ENCODE measurements at places on chromosomes 3 and 15.
A peak's percentile ranks its signal among the peaks of the same experiment; 100 is the strongest.

DNA sequence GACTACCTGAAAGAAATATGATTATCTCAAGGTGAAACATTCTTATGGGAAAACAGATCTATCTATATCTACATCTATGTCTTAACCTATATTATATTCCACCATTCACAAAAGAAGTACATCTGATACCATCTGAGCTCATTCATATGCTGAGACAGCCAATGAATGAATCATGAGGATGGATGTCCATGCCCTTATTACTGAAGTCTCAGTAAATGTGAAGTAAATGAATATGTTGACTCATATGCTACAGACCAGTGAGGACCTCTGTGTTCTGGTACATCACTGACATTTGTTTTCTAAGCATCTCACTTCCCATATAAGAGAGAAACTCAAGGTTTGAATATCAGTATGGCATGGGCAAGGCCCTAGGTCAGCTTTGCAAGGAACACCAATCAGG lies 311.2 kb upstream of the TMC3 start:
- DNase-seq, result no peak

GRCh38 chr3:184222521-184222920 lies 6.9 kb upstream of the VWA5B2 start:
- DNase-seq, result no peak

DNA sequence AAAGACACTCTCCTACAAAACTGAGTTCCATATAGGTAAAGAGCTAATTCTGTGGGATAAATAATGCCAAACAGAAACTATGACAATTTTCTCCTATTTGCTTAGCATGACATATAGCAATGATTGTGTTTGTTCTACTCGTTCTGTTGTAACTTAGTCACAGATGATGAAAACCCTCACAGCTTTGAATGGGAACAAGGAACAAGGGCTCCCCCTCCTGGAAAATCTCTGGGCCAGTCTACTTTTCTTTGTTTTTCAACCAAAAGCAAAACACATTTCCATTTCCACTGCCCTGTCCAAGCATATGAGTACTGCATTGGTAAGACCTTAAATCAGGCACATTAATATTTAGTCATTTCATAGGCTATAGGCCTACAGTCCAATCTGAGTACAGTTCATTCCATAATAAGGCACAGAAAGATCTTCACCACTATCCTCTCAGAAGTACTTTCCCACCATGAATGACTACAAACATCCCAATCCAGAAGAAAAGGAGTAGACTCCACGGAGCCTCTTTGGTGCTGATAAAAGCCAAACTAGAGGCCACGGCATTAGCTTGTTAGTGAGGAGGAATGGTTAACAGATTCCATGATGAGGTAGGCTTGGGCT lies 67.1 kb downstream of the ATP8B4 start:
- peak; percentile 82 for DNase-seq

DNA sequence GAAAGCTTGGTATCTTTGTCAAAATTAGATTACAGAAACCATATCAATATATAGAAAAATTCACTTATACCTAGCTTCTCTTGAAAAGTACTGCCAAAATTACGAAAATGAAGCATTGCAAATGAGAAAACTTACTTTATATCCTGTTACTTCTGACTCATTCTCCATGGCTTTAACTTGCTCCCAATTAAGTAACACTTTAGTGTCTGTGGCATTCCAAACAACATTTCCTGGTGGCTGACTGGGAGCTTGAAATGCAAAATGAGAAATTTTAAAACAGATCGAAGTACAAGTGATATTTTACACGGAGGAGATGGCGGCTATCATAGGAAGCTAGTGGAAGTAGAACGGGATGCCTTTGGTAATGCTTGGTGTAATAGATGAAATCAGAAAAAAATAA lies 347.3 kb downstream of the CNTN3 start:
- DNase-seq, result peak; percentile 46

- no peak for DNase-seq
These were observed 212.1 kb downstream of the ADAMTS17 start for GRCh38 chr15:100129677-100130076.

- DNase-seq, result no peak
These were observed 9.4 kb downstream of the ESYT3 start for GRCh38 chr3:138443521-138444503.

DNA sequence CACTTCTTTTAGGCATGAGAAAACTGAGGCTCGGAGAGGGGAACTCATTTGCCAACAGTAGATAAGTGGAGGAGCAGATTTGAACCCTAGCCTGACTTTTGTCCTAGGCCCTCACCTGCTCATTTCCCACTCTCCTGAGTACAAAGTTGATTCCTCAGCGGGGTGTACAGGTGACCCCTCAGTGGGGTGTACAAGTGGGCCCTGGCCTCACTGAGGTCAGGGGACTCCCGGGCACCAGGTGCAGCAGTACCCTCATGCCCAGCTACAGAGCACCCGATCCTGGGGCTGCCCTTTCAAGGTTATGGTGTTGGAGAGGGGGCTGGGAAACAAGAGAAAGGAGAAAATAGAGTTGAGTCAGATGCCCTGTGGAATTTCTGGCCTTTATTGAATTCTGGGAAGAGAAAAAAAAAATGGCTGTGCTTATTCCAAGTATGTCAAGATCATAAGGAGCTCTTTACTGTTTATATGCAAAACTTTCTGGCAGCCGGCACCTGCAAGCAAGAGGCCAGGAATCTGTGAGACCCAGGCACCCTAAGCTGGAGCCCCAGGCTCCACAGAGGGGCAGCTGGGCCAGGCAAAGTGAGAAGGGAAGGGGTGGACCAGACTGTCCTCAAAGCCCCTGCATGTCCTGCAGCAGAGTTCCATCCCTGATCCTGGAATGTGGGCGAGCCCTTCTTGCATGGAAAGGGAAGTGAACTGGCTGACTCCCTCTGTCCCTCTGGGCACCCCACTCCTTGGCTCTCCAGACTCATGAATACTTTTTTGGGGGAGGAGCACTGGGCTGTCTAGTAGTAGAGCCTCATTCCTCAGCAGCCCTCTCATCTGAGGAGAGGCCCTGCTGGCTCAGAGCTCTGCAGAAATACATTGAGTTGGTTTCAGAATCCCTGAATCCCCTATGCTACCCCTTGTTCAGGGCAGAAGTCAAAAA lies 43.1 kb downstream of the AMOTL2 start:
- peak; percentile 95 for DNase-seq

GRCh38 chr3:187044867-187045552 lies 94.3 kb downstream of the RPL39L start:
- DNase-seq, result peak; percentile 13

- peak; percentile 19 for DNase-seq
These were observed 112.6 kb upstream of the RNF7 start for GRCh38 chr3:141625506-141625905.

DNA sequence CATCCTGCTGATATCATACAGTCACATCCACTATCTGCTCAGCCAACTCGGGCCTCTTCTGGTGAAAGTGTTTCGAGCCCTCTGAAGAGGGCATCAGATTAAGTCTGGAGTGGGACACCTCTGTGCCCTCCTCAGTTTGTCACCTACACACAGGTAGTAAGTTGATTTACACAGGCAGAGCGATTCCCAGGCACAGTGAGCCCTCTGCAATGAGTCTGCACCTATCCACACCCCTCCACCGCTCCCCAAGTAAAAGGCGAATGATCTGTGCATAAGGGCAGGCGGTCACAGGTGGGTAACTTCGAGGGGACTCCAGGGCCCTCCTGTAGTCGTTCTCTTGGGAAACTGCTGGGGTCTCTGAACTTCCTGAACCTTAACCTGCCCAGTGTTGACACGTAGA lies 152.0 kb downstream of the ATP10A start:
- no peak for DNase-seq

DNA sequence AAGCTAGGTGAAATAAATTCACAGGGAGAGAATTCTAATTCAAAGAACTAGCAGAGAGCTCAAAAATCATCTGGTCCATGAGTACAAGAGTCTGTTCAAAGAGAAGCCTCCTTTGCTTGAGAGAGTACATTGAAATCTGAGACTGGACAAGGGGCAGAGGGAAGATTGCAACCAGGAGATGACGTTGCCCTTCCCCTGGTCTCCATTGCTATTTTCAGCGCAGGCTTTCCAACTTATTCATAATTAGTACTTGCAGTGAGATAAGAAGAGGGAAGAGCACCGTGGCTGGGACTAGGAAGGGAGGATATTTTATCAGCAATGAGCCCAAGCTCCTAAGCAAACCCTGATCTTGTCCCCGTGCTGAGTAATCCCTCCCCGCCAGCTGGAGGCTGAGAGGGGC lies 251.8 kb upstream of the RORA start:
- no peak for DNase-seq

DNA sequence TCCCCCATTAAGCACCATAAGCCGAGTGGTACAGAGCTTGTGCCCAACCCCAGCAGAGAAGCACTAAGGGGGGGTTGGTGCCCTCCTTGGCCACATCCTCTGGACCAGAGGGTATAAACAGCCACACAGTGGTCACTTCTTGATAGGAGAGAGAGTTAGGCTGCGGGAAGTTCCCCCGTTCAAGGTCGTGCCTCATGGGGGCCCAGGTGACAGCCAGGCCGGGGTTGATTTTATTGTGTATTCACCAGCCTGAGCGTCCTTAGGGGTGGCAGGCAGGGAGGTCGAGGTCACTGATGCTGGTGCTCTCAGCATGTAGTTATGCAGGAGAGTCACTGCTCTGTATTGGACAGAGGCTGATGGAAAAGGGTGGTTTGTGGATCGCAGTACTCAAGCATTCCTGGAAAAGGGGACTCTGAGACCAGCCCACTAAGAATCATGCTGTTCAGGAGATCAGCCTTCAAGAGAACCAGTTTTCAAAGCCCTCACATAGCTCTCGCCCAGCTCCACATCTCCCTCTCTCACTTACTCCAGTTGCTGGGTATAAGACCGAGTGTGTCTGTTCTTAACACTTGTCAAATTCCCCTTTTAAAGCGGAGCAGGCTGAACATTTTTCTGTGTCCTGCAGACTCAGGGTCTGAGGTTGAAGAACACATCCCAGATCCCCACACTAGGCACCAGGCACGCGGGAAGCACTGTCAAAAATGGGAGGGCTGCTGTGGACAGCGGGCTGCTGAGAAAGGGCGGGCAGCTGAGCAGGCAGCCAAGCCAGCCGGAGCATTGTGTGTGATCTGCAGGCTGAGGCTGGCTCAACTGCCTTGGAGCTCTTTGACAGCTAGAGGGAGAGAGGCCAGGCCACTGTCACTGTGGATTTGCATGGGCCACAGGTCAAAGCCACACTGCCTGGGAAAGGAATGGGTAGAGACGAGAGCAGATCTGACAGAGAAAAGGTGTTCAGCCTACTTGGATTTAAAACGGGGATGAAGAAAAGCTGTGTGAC lies 279.3 kb upstream of the LRRFIP2 start:
- DNase-seq, result no peak

DNA sequence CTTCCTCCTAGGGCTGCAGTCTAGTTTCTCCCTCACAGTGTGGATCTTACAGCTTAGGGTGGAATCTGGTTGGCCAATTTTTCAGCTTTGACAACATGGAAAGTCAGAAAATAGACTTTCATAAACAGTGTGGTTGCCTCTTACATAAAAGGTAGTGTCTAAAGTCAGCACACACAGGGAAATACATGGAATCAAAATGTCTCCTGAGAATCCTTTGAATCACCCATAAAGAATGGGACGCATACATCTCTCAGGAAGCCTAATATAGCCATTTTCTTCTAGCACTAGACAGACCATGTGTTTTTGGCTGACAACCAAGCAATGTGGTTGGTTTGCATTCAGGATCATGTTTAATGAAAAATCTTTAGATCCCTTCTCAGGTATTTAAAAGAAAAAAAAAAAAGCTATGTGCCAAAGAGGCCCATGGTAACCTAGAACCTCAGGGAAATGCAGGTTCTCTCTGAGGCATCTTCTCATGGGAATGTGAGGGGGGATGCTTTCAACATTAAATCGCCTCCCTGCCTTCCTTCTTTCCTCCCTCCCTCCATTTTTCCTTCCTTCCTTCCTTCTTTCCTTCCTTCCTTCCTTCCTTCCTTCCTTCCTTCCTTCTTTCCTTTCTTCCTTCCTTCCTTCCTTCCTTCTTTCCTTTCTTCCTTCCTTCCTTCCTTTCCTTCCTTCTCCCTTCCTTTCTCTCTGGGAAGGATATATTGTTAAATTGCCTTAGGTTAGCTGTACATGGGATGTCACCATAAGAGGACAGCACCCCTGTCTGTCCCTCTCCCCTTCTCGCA lies 34.3 kb upstream of the ZBTB38 start:
- DNase-seq, result peak; percentile 96

DNA sequence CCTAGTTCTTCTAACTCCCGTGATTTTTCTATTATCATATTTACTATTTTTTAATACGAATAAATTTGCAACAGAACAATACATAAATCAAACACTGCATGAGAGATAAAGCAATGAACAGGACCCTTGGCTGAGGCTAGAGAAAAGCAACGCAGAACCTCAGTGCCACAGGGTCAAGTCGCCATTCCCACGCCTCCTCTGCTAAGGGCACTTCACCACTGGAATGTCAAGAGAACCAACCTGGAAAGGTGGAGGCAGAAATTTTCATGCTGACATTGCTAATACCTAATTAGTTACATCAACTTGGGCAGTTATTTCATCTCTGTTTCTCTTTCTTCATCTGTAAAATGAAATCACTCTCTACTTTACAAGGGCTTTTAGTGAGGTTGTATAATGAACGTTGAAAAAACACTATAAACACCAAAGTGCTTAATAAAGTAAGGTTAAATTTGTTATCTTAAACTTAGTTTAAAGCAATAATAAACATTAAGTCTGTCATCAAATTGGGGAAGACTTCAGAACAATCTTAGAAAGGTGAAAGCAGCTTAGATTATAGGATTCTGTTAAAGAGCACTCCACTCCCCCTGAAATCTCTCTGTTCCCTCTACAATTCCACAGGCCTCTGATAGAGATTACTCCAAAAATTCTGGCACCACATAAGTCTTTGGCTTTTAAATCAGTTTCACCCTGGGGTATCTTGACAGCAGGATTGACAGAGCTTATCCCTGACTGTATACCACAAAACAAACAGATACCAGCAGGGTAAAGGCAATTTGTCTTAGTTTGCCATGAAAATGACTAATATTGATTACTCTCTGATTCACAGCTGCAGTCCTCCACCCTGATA lies 41.9 kb downstream of the PLCH1 start:
- no peak for DNase-seq

DNA sequence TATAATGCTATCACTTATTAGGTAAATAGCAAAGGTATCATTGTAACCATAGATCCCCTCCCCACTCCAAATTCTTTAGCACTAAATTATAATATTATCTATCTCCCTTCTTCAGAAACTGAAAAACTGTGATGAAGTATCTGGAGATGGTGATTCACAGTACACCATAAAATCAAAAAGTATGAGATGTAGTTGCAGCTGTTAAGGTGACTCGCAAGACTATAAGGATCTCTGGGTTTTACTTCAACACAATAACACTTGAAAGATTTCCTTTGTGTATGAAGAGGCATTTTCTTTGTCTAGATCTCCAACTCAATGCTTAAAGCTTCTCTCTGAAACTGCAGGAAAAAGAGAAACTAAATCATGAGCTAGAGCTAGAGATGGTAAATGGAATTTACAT lies 46.9 kb downstream of the IFT57 start:
- no peak for DNase-seq

DNA sequence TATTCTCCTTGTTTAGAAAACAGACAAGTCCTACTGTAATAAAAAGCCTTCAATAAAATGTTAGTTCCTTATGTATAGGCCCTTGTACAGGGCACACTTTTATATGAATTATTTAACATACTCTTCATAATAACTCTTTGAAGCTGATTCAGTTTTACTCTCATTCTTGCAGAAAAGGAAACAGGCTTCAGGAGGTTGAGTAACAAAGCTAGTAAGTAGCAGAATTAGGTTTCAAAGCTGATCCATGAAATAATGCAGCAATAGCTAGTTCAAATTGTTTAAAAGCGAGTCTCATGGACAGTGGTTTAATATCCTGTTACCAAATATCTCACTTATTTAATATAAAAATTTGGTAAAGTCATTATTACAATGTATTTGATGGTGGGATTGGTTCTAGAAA lies 25.0 kb downstream of the TCF12 start:
- DNase-seq, result peak; percentile 59

GRCh38 chr3:121592856-121593702 lies at the start of gene FBXO40:
Gene FBXO40, plus strand, starts transcription at chr3:121593379. Its CDS starts 27,197 bp downstream, at chr3:121620576.
- DNase-seq, result no peak

Data from fibroblast of skin of scalp (primary cell).